ENCODE measurements at places on chromosomes 2 and 18.

GRCh38 chr2:53768242-53768542 lies 588 bp downstream of the CHAC2 start:
- DNase-seq: no peak

- DNase-seq: no peak
These were observed 16.0 kb upstream of the MARCHF4 start for GRCh38 chr2:216388046-216388884.

DNA sequence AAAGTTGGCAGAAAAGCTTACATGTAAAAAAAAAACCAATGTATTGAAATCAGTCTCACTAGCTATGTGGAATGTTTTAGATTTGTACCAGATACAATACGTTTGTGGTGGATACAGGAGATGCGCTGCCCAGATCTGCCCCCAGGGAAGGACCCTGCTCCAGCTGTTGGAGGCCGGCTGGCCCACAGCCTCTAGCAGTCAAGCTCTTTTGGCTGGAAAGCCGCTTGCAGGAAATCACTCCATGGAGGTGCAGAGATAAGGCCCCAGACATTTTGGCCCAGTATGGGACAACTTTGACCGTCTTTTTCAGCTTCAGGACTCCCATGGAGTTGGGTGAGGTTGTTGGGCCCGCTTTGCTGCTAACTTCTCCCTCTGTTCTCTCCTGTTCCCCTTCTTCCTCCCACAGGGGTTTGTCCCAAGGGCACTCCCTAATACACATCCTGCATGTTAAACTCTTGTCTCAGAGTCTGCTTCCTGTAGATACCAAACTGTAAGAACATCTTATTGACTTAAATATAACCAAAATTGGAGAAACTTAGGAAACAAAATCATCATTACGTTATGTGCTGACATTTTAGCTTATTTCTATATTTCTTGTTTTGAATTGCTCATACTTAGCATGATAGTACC lies 1.7 kb upstream of the QPCT start:
- no peak for DNase-seq

GRCh38 chr2:209922116-209922515 lies 80.3 kb upstream of the RPE start:
- DNase-seq: no peak

- DNase-seq: no peak
These were observed 13.1 kb downstream of the DSG2 start for GRCh38 chr18:31511098-31511497.

DNA sequence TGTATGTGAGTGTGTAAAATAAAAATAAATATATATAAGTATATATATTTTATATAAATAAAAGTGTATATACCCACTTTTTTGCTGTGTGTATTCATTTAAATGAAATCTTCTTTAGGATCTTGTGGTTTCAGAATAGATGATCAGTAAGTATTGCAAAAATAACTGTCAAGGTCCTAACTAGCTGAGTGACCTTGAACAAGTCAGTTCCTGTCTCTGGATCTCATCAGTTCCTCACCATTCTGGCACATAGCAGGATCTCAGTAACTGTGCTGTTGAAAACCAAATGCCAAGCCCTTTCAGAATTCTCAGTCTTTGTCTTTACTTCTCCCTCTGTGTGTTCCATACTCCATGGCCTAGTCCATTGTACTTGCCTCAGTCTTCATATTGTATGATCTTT lies 115.3 kb upstream of the CXCR4 start:
- no peak for DNase-seq

GRCh38 chr2:143284087-143284675 lies 155.0 kb downstream of the ARHGAP15 start:
- no peak for DNase-seq

GRCh38 chr2:33607905-33608304 lies 8.8 kb upstream of the FAM98A start:
- no peak for DNase-seq

GRCh38 chr2:179096090-179096489 lies 46.2 kb upstream of the CCDC141 start:
- DNase-seq: no peak

GRCh38 chr18:5457462-5457957 lies 86.3 kb downstream of the EPB41L3 start:
- DNase-seq: no peak

- no peak for DNase-seq
These were observed 21.2 kb downstream of the ZSCAN30 start for GRCh38 chr18:35268821-35269220.

- no peak for DNase-seq
These were observed 181.1 kb upstream of the COPS8 start for GRCh38 chr2:236904389-236905263.

GRCh38 chr2:213763354-213763753 lies 479.1 kb downstream of the SPAG16 start:
- no peak for DNase-seq

- no peak for DNase-seq
These were observed 61.5 kb downstream of the NFATC1 start for GRCh38 chr18:79457239-79457638.

- no peak for DNase-seq
These were observed 1.4 kb upstream of the SIX3 start for GRCh38 chr2:44940049-44940494.

DNA sequence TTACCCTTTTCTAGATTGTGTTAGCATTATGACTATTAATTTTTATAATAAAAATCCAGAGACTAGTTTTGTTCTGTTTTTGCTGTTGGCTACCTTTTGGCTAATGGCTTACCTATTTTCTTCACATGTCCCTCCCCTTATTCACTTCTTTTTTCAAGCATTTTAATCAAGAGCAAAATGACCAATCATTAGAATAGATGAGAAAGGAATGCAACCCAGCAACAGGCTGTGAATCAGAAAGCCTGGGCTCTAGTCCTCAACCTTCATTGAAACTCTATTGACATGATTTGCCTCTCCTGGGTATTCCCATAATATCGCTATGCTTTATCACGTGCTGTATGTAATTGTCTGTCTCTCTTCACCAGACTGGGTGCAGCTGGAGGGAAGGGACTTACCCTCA lies 370.1 kb downstream of the IRS1 start:
- DNase-seq: no peak

DNA sequence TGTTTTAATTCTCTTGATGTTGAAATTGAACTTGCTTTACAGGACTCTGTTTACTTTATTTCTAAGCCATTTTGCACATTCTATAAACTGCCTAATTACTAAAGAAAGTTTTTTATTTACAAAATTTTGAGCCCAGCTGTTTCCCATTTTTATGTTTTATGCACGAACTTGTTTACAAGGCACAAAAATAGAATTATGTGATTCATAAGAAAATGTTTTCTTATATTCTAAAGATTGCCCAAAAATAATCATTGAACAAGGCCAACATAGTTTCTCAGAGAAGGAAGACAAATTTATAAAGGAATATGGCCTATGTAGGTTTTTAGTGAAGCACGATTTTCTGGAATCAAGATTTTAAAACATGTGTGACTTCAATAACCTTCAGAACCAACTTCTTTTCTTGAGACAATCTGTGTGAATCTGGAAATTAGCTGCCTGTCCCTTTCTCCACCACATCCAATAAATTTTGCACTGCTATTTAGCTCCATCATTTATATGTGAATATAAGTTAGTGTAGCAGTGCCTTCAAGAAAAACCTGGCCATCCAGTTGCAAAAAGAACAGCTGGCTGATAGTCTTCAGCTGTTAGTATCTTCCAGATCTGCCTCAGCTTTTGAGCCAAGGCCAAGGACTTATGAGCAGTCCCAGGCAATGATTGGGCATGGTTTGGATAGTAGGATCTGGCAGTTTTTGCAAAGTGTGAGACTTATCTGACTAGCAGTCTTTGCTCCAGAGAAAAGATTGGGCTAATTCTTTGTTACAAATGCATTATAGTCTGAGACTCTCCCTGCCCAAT lies 253.2 kb upstream of the COL3A1 start:
- no peak for DNase-seq

- no peak for DNase-seq
These were observed 120.5 kb downstream of the GULP1 start for GRCh38 chr2:188412190-188412589.

DNA sequence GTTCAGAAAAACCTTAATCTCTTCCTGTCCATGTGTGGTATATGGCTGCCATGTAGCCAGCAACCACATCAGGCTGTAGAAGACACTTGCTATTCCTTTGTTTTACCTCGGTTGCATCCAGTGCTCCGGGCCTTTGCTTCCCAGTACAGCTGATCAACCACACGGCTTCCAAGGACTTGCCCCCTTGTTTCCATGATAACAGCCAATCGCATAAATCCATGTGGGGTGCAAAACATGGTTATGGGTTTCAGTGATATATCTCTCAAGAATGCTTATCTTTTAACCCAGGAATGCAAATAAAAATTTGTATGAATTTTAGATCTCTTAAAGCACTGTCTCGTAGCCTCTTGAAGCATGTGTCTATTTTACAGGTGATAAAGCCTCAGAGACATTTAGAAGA lies 118.3 kb downstream of the MGAT5 start:
- no peak for DNase-seq

- DNase-seq: no peak
These were observed 46.1 kb upstream of the TMEM87B start for GRCh38 chr2:112008910-112009485.

DNA sequence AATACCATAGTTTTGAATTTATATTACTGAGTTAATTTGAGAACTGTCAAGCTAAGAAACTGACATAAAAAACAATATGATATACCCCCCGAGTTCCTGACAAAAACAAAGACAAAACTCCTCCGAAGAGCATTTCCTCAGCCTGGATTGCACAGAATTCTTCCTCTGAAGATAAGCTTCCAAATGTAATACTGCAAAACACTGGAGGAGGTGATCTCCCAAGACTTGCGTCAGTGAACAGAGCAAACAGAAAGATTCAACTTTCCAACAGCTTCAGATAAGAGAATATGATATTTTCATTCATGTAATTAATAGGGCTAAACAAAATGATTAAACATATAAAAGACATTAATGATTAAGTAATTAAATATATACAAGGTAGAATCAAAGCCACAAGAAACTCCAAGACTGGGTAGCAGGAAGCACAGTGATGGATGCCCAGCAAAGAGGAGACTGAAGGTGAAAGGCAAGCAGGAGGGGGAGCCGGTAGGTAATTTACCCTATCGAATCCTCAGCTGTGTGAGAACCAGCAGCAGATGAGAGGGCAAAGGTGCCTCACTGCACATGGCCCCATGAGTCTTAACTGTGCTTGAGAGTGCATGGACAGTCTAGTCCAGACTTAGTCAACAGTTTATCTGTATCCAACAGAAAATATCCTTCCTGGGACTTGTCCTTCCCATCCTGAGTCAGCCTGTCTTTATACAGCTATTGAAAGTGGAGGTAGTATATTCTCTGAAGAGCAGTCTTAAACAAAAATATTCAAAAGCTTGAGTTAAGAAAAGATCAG lies 18.3 kb upstream of the SERPINB3 start:
- DNase-seq: no peak

DNA sequence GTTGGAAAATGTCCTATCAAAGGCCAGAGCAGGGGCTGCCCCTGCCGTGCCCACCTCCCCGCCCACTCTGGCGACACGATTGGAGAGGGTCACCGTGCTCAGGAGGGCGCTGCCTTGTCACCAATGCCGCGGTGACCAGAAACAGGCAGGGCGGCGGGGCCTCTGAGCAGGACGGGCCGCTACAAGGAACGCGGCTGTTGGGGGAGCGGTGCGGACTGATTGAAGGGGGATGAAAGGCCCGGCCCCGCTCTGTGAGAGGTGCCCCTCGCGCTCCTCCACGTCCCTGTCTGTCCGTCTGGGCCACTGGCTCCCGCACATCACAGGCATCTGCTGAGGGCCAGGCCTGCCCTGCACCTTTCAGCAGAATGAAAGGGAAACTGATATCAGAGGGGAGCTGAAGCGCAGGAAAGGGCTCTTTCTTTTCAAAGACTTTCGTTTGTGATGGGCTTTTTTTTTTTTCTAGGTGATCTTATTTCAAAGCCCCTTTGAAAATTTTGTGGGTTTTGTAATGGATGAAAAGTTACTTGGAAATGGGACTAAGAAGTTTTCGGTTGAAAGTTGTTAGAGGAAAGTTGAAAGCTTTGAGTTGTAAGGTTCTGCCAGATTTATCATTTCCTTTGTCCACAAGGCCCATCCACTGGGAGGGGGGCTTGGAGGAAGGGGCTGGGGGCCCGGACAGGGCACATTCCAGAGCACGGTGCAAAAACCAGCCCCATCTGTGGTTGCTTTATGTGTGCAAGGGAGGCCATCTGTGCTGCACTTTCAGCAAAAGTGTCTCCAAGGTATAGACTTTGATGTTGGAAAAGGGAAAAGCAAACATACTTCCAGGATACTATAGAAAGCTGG lies 244.2 kb downstream of the KLHL29 start:
- DNase-seq: no peak

GRCh38 chr2:166375195-166375735 lies 479 bp downstream of the SCN9A start:
- no peak for DNase-seq

DNA sequence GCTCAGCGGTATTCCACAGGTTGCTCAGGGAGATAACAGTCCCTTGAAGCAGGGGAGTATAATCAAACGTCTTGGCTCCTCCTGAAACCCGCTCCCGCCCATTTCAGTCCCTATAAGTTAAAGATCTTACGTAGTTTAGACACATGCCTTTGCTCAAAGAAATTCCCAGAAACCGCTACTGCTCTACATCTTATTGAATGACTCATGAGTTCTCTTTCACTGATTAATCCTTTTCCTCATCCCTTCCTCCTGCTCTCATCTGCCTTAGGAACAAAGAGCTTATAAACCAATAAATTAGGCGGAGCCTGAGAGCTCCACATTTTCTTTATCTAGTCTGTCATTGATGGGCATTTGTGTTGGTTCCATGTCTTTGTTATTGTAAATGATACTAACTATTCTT lies 4.2 kb upstream of the SERPINB4 start:
- no peak for DNase-seq

DNA sequence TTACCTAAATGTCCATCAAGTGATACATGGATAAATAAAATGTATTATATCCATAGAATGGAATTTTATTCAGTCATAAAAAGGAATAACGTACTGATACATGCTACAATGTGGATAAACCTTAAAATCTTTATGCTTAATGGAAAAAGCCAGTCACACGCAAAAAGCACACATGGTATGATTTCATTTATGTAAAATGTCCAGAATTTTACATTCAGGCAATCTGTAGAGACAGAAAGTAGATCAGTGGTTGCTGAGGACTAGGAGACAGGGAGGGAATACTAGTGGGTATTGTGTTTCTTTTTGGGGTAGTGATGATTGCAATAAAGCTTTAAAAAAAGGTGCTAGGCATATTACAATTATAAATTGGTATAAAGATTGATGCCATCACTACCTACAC lies 30.7 kb upstream of the CD302 start:
- no peak for DNase-seq

DNA sequence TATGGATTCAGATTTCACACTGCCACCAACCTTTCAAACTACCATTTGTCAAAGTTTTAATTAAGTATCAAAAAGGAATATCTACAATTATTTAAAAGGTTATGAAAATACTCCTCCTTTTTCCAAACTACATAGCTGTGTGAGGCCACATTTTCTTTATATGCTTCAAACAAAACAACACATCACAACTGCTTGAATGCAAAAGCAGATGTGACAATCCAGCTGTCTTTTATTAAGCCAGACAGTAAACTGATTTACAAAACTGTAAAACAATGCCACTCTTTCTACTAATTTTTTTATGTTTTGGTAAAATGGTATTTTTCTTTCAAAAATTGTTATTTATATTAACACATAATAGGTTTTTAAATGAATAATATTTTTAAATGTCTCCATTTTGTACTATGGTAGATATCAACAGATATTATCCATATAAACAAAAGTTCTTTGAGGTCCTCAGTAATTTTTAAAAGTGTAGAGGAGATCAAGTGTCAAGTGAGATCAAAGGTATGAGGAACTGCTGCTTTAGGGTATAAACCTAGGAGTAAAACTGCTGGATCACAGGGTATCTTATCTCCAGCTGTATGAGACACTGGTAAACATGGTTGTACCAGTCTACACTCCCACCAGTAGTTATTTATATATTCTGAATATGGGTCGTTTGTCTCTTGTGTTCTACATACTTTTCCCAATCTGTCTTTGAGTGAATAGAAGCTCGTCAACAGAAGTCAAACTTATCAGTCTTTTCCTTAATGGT lies 68.8 kb upstream of the SERTAD2 start:
- no peak for DNase-seq
